ENCODE measurements at places on chromosomes 5 and 9.

DNA sequence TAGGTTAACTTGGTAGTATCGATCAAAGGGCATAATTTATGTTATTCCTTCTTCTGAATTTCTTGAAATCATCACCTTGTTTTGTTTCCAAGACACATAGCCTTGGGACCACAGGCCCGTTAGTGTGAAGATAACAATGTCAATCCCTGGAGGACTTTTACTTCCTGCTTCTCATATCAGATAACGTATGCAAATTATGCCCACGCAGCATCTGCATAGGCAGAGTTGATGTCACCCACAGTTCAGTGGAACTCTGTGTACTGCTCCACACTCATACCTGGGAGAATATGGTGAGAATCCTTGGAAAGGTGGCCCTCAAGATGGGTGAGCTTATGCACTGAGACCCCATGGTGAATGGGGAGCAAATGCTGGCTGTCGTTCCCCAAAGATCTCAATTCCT, 95.0 kb downstream of the CFAP90 start:
- no peak for DNase-seq

DNA sequence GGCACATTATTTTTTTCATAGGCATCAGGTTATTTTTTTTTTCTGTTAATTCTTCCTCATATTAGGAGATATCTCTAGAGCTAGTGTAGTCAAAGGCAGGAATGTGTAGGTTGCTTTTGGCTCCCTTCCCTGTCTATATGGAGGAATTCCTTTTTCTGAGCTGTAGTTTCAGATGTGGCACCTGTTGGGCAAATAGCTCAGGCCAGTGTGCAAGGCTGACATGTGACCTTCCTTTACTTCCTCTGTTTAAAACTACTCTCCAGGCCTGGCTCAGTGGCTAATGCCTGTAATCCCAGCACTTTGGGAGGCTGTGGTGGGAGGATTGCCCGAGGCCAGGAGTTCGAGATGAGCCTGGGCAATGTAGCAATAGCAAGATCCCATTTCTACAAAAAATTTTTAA, 40.5 kb upstream of the KIAA1958 start:
- no peak for DNase-seq

DNA sequence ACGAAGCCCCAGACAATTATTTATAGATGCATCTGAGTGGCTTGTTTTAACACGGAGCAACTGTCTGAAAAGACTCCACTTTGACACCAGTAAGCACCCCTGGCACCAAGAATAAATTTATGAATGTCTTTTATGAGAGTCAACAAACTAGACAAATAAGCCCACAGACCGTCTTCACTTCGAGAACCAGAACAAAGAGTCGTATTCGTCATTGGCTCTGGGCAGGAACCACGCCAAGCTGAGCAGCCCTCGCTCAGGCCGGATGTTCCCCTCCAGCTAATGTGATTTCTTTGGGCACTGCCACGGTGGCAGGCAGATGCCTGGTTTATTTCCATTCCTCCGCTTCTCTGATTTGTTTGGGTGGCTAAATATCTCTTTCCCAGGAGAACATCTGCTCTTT, 91.9 kb upstream of the STC2 start:
- no peak for DNase-seq

DNA sequence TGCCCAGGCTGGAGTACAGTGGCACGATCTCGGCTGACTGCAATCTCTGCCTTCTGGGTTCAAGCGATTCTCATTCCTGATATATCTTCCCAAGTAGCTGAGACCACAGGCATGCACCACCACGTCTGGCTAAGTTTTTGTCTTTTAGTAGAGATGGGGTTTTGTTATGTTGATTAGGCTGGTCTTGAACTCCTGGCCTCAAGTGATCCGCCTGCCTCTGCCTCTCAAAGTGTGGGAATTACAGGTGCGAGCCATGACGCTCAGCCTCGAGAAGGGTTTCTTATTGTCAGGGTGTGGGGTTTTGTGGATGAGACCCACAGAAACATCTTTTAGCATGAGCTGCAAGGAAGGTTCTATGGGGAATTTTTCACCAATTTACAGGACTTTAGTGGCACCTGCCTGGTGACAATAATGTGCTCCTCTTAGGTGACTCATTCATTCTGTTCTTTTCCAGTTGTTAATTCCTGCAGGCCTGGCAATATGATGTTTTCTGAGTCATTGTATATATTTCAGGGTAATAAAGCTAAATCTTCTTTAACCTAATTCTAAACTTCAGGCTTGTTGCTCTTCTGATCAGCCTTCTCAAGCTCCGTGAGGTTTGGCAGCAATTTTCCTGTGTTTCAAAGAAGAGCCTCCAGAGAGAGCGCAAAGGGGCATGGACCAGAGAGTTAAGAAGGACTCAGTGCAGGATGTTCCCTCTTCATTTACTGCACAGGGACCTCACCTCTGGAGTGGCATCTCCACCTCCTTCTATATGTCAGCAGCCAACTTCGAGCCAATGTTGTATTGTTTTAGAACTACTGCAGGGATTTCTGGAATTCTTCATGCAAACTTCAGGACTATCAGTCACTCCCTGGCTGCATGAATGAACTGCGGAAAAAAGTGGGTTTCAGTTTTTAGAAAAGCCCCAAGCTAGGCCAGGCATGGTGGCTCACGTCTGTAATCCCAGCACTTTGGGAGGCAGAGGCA, 77.8 kb upstream of the ZNF618 start:
- no peak for DNase-seq

All from activated CD4-positive, alpha-beta T cell treated with anti-CD3 and anti-CD28 coated beads for 48 hours (primary cell).